ENCODE measurements at places on chromosomes 7 and 10.
A peak's percentile ranks its signal among the peaks of the same experiment; 100 is the strongest.

DNA sequence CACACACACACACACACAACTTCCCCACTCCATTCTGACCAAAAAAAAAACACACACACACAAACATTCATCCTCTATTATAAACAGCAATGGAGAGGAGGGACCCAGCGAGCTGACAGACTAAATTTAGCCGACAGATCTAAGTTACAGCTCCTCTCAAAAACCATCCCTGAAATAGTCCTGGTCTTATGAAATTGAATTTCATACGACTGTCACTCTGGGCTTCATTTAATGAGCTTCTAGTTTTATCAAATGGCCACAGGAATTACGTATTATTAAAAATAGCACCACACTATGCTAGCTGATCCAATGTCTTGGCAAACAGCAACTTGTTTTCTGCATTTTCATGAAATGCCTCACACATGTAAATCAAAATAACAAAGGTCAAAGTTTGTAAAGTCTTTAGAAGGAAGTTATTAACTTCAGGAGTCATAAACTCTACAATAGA, 131.3 kb upstream of the ASAH2 start:
- no peak for DNase-seq

- DNase-seq = no peak
These were observed 194.2 kb downstream of the SLC25A13 start for GRCh38 chr7:96127746-96128145.

- no peak for DNase-seq
These were observed 101.8 kb downstream of the IQUB start for GRCh38 chr7:123432601-123433000.

DNA sequence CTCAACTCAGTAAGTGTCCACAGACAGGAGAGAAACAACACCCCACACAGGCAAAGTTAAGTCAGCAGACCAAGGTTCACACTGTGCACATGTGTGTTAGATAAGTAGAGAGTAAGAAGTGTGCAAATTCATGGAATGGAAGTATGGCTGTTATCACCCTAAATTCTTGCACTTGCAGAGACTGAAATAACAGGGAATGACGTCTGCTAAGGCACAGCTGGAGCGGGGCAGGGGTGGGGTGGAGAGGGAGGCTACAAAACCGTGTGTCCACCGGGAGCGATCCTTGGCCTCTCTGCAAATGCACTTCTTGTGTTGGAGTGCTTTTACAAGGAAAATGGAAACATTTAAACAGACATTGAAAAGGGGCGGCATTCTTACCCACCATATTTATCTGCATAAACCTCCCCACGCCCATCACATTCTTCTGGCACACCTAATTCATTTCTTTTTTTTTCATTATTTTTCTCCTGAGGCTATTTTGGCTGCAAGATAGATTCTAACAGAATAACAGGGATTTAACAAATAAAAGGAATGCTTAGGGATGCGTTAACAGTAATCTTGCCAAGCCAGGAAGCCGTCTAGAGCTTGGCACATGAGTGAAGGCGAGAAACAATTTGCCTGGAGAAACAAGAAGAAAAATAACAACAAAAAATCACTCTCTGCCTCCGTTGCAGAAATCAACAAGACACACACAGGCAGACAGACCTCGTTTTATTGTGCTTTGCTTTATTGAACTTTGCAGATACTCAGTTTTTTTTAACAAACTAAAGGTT, 30.1 kb downstream of the TNS3 start:
- no peak for DNase-seq

DNA sequence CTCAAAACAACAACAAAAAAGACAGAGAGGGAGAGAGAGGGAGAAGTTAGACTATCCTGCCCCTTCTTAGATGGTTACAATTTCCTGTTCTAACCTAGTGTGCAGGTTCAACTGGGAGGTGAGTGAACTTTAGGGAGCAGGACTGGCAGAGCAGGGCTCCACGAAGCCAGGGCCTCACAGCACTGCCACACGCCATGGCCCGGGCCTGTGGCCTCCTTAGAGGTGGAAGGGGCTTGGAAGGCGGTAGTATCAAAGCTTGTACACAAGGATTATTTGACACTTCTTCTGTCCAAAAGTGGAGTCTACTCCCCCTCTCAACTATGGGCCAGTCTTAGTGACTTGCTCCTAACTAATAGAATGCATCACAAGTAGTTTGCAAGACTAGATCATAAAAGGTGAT, 62.9 kb upstream of the TMEM72 start:
- DNase-seq = no peak

DNA sequence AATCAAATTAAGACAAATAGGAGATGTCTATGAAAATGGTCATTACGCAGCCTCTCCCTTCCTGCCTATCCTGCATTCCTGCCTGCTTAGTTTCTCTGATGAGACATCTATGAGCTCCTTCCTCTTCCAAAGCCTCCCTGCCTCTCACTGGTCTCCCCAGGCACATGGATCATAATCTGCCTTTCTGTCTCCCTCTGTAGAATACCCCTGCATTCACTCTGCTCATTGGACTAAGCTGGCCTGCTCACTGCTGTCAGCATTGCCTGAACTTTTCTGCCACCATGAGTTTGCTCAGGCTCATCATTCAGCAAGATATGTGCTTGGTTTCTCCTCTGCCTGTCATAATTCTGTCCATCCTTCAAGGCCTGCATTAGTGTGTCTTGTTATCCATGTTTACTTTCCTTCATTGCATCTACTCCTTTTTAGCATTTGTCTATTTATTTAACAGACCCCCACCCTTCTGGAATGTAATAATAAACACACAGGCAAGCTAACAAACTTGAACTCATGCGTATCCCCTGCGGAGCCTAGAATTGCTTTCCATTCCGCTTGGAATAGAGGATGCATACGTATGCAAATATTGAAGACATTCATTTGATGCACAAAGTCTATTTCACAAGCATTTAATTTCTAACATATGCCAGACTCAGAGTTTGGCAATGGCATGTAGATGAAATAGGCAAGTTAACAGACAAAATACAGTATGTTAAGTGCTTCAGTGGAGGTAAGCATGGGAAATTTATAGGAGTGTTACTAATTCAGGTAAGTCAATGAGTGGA, 88.3 kb downstream of the PTPRZ1 start:
- DNase-seq = no peak

GRCh38 chr10:107666214-107666613, 501.7 kb upstream of the SORCS1 start:
- DNase-seq = no peak

- peak; percentile 61 for DNase-seq
These were observed at the start of gene HSPA12A for GRCh38 chr10:116742367-116743265. HSPA12A (minus strand) TSS chr10:116742566; CDS start chr10:116742469, 97 bp downstream.

DNA sequence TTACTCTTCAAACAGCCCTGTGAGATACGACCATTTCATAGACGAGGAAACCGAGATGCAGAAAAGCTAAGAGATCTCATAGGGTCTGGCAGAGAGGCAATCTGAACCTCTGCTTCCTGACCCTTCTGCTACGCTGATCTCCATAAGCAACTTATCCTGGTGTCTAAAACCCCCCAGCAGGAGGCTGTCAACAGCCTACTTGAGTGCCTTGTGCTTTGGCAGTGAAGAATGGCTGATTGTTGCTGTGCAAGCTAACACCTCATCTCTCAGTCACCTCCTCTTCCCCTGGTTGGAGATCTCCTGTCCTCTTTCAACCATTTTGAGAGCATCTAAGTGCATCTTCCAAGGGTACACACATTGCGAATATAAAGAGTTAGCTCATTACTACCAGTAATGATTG, 86.2 kb downstream of the AOAH start:
- DNase-seq = no peak

- DNase-seq = no peak
These were observed 11.2 kb upstream of the C7orf33 start for GRCh38 chr7:148579366-148579765.

DNA sequence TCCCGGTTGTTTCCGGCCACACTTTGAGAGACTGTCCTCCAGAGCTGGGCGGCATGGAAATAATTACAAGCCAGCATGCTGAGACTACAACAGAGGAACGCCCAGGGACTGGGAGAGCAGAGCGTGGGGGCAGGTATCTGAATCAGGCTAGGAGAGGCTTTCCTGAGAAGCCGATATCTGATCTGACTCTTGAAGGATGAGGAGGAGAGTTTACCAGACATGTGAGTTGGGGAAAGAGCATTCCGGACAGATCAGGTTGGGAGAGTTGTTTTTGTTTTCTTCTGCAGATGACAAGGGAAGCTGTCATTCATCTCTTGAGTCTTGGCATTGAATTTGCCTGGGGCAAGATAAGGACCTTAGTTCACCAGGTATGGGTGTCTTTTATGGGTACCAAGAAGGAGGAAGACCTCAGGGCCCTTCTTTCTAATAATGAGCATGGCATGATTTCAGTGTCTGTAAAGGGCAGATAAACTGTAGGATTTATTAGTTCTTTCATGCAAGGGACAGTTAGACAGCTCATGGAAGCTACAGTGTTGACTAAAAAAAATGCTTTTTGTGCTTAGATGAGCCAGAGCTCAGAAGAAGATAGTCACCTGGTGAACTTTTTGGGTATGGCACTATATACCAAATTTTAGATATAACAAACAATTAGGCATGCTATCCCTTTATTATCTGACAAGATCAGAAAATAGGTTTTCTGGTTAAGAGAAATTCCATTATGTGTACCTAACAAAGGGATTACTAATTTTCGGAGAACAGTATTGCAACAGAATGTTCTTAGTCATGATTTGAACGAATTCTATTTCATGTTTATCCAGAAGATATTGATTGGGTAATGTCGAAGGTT, 36.2 kb downstream of the WBP1L start:
- no peak for DNase-seq

- DNase-seq = no peak
These were observed 165.4 kb upstream of the RNF32 start for GRCh38 chr7:156475179-156475578.

Measured in stimulated activated CD4-positive, alpha-beta T cell treated with anti-CD3 and anti-CD28 coated beads, Interleukin-4, amount 100 ng/mL, for 1 hour (primary cell).